ENCODE measurements at places on chromosomes 1 and 21.
A peak's percentile ranks its signal among the peaks of the same experiment; 100 is the strongest.

DNA sequence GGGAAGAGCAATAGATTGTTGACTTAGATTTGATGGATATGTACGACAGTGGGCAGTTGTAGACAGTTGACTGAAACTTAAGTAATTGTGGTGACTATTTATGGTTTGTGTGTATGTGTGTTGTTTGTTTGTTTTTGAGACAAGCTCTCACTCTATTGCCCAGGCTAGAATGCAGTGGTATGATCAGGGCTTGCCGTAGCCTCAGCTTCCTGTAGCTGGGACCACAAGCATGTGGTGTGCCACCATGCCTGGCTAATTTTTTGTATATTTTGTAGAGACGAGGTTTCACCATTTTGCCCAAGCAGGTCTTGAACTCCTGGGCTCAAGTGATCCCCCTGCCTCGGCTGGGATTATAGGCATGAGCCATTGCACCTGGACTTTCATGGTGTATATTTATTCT is 9.8 kb downstream of the SDHC start:
- no peak for DNase-seq

GRCh38 chr1:42075179-42075578 is 78.0 kb upstream of the GUCA2B start:
- DNase-seq, result no peak

DNA sequence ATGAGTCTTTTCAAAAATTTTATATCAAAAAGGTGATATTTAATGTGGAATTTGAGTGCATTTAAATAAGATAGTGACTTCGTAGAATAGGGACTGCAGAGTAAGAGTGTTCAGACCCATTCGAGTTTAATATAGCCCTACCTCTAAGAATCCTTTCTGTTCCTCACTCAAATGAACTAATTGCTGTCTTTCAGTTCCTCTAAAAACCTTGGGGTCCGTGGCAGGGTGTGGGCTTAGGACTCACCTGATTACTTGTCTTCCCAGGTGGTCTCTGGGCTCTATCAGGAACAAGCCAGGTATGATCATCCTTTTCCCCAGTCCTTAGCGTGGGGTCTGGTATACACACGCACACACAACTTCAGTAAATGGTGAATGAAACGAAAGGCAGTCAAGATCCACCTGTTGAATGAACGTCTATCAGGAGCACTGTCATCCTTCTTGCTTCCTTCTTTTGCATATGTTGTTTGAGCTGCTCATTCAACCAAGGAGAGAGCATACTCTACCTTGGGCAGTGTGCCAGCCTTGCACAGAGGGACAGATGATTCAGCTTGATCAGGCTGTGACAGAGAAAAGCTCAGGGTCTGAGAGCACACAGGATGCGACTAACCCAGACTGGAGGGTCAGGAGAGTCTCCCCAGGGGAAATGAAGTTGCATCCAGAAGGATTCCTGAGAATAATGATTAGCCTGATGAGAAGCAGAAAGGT is 1.2 kb upstream of the RNF11 start:
- peak; percentile 8 for DNase-seq

DNA sequence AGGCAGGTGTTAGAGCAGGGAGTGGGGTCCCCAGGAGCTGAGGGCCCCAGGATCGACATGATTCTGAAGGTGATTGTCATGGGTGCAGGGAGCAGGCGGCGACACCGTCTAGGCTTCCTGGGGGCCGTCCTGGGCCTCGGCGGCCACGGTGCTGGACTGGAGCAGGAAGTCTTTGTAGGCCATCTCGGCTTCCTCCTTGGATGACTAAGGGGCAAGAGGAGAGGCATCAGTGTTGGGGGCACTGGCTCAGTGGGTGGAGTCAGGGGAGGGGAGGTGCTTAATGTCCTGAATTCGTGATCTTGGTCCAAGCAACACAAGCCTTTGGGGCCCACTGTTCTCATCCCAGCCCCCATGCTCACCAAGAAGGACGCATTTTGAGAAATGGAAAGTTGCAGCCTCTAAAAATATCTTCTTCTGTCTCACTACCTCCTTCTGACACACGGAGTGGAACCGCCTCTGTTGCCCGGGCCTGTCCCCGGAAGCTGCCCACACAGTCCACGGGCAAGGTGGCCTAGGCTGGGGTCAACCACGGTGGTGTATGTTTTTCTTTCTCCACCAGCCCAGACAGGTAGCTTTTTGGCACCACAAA is 8.6 kb upstream of the FCMR start:
- no peak for DNase-seq

- no peak for DNase-seq
Observed at GRCh38 chr21:31583498-31583897, 76.0 kb upstream of the SOD1 start.

DNA sequence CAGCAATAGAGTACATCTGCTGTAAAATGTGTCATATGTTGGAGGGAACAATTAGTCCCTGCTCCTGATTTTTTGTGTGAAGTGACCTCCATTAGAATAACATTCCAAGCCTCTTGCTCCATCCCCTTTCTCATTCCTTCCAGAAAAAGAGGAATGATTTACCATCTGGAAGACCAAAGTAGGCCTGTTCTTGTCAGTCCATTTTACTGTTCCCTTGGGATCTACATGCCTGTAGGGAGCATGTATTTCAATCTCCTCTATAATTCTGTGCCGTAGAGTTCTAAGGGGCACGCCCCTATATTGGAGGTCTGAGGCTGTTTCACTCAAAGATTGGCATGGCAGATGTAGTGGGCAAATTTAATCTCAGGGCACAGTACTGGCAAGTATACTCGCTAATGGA is 48.8 kb upstream of the MAN1A2 start:
- DNase-seq, result no peak

DNA sequence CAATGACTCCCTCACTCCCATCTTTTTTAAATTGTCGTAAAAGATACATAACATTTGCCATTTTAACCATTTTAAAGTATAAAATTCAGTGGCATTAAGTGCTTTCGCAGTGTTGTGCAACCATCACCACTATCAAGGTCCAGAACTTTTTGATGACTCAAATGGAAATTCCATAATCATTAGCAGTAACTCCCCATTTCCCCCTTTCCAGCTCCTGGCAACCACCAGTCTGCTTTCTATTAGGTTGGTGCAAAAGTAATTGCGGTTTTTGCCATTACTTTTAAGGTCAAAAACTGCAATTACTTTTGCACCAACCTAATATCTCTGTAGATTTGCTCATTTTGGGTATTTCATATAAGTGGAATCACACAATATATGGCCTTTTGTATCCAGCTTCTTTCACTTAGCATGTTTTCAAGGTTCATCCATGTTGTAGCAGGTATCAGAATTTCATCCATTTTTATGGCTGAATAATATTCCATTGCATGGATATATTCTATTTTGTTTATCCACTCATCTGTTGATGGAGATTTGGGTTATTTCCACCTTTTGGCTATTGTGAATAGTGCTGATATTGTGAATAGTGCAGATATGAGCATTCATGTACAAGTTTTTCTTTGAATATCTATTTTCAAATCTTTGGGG is 159.7 kb downstream of the HIVEP3 start:
- no peak for DNase-seq

DNA sequence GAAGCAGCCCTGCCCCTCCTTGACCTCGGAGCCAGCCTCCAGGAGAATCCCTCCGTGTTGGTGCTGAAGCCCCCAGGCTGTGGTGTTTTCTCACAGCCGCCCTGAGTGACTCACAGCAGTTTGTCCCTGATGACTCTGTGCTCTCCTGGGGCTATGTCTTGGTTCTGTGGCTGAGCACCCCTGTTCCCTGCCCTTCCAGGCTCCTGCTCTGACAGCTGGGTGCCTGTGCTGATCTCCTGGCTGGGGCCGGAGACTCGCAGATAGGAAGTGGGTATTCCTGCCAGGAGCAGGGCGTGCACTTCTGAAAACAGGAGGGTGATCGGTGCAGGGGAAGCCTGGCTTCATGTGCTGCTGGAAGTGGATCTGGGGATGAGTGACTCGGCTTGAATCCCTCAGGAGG is 34.5 kb downstream of the POFUT2 start:
- DNase-seq, result no peak

- DNase-seq, result no peak
Observed at GRCh38 chr1:236051242-236051791, 13.6 kb downstream of the NID1 start.

GRCh38 chr1:149848340-149849110 is 50.8 kb upstream of the BOLA1 start:
- no peak for DNase-seq

- peak; percentile 96 for DNase-seq
Observed at GRCh38 chr1:26233903-26234643, at the start of gene CEP85. TSS of gene CEP85 (plus strand) at chr1:26234200. CDS start at chr1:26239784, 5,584 bp downstream.

DNA sequence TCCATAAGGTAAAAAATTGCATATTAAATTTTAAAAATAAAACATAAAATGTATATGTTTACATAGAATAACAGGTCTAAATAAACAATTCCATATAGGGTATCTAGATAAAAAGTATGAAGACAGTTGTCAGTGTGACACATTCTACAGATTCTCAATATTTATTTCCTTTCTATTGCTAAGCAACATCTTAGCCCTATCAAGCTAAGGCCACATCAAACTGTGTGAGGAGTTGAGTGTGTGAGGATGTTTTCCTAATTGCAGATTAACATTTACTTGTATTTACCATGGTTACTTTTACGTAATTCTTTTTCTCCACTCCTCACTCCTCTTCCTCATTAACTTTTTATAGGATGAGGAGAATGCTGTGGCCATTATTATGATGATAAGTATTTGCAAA is 41.9 kb upstream of the MCOLN3 start:
- DNase-seq, result no peak

DNA sequence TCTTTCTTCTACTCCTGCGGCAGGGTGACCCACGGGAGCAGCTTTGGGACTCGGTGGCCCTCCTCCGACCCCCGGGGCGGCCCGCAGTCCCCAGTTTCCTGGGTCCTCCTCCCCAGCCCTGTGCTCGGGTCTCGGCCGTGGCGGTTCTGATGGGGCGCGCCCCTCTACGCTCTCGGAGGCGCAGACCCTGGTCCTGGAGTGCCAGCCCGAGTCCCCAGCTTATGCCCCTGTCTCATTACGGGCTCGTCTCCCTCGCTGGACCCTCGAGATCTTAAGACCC is 430 bp downstream of the BTG2 start:
- no peak for DNase-seq

DNA sequence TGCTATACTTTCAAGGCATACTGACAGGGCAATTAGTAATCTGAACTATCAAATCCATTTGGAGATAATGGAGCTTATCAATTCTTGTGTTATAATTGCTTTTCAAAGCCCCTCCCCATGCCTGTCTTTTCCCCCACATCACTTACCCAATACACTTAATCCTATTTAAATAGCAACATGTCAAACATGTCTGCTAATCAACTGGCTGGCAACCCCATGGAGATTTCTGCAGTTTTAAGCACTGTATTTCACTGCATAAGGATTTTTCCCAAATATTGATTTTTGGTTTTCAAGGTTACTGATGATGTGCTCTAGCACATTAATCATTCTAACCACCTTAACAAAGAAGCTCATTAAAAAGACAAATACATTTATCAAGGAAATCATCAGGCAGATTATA is 800.3 kb downstream of the PLA2G4A start:
- DNase-seq, result no peak

- DNase-seq, result peak; percentile 81
Observed at GRCh38 chr1:33367485-33368405, 46.8 kb upstream of the A3GALT2 start.

- no peak for DNase-seq
Observed at GRCh38 chr1:177600936-177601335, 368.9 kb downstream of the SEC16B start.

DNA sequence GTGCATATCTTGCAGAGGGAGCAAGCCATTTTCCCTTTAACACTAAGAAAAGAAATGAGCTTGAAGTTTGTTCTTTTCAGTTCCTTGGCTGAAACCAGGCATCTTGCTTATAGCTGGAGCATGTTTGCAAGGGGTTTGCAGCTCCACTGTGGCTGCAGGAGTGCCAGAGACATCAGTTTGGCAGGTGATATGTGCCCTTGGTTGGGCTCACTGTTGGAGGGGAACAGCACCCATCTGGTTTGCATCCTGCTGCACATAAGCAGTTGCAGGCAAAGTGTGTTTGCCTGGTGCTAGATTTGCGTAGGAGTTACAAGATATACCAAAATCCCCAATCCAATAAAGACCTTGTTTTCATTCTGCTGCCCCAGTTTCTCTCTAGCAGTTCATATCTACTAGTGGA is 47.8 kb upstream of the IKBKE start:
- DNase-seq, result no peak

- DNase-seq, result no peak
Observed at GRCh38 chr1:62900566-62900965, 116.6 kb downstream of the ATG4C start.

- DNase-seq, result peak; percentile 60
Observed at GRCh38 chr1:153572569-153573015, 6.9 kb upstream of the S100A2 start.

DNA sequence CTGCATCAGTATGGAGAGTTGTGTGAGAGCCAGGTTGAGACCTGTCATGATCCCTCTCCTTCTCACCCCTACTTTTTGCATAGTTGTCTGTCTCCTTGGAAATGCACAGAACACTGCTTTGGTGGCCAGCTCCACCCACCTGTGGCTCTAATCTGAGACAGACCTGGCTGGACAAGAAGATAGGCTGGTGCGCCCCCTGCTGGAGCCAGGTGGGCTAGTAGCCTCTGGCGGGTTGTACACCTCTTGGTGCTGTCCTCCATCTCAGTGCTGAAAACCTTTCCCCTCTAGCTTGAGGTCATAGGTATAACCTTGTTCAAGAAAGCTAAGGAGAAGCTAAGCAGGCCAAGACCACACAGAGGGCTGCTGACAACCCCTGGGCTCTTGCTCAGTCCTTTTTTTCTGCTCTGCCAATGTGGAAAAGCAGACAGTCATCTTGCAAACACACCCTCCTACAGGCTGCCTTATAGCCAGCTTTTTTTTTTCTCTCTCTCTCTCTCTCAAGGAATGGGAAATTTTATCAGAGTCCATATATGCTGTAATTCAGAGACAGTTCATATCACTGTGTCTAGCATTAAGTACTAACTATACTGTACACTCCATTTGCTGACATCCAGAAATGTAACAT is 58.8 kb upstream of the SPATA6 start:
- DNase-seq, result peak; percentile 47

- no peak for DNase-seq
Observed at GRCh38 chr21:36706951-36707762, 8.2 kb downstream of the SIM2 start.

DNA sequence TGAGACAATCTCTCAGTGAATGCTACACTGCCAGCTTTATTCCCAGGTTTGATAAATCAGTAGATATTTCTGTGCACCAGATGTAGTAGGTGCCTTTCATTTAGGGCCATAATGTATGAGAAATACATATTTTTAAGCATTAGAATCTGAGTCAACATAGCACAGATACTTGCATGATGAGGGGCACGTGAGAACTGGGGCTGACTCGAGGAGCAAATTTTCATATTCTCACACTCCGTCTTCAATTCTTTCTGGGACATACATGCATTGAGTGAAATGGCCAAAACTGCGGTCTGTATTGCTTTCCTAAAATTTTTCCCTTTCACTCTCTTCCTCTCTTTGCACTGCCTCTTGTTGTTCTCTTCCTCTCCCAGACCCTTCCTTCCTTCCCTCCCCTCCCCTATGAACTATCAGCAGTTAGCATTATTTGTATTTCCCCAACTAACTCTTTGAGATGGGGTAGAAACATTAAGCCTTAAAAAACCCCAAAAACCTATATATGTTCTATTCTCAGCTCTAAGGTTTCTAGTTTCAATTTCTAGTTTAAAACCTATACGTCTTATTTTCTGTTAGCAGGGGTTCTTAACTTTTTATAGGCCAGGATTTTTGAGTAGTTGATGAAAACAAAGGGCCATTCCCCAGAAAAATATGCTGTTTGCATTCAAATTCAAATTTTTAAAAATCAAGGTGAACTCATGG is 289.1 kb downstream of the PTBP2 start:
- no peak for DNase-seq

- DNase-seq, result no peak
Observed at GRCh38 chr1:97507863-97508262, 413.0 kb downstream of the DPYD start.

All from right lung (tissue), 10 donors.